Stimulated activated CD4-positive, alpha-beta T cell treated with anti-CD3 and anti-CD28 coated beads, Interleukin-15, amount 100 ng/mL, for 24 hours (primary cell): ENCODE measurements at places on chromosomes 6 and 20.

- DNase-seq: no peak
Measured at GRCh38 chr20:62097881-62098407, 24.3 kb upstream of the LSM14B start.

- peak; percentile 64 for DNase-seq
Measured at GRCh38 chr6:42017021-42017643, 33.2 kb upstream of the TAF8 start.

DNA sequence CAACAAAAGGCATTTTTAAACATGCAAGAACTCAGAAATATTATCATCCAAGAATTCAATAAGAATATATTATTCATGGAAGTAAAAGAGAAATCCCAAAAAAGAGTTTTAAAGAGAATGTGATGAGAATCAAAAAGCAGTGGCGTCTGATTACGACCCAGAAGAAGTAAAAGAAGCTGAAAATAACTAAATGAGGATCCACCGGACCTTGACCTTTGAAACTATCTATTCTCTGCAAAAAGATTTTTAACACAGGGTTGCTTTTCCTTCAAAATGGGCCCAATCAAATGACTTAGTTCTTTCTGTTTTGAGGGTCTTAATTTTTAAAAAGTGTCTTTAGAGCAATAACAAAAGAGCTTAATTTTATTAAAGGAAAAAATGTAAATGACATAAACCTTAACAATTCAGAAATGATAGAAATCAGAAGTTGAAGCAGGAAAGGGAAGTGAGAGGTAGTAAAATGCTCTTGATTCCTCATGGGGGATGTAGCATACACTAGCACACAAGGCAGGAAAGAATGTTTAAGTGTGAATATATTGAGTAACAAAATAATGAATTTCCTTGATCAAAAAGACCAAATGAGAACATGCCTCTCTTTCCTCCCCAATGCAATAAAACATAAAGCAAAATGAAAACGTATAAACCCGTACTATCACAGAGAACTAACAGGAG lies 223.1 kb upstream of the PRDM1 start:
- DNase-seq: no peak

- no peak for DNase-seq
Measured at GRCh38 chr20:35737865-35738333, 4.2 kb downstream of the RBM39 start.

DNA sequence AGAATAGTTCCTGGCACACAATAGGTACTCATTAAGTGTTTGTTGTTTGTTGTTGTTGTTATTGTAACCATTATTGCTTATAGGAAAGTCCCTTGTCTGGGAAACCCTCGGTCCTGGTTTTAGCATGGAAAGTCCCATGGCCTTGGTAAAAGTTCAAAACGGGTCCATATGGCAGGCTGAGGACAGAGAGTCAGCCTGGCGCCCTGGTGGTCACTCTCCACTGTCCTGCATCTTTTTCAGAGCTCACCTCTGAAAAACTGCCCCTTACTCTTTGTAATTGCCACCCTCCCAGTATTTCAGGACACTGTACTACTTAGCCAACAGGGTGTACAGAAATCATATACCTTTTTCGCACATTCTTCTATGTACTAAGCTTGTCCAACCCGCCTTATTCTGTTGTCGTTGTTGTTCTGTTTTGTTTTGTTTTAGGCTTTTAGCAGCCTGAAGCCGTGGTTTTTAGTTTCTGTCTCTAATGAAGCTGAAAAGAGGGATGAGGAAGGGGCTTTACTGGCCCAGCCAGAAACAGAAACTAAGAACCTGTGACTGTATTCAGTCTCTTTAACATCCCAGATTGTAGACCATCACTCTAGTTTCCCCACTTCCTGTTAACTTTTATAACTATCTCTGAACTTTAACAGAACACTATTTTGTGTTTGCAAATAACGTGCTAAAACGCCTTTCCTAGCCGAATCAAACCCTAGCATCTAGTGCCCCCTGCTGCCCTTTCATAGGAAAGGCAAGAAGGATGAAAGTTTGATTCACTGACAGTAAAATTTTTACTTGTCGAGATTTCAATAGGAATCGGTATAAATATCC lies 7.6 kb upstream of the TMEM14A start:
- DNase-seq: peak; percentile 55
